Stimulated activated CD4-positive, alpha-beta T cell treated with anti-CD3 and anti-CD28 coated beads, Interleukin-12 subunit alpha, Interleukin-12 subunit beta, amount 100 ng/mL, for 48 hours (primary cell): ENCODE measurements at places on chromosomes 16 and 17.

- no peak for DNase-seq
Measured at GRCh38 chr16:29909391-29909790, 9.1 kb downstream of the ASPHD1 start.

DNA sequence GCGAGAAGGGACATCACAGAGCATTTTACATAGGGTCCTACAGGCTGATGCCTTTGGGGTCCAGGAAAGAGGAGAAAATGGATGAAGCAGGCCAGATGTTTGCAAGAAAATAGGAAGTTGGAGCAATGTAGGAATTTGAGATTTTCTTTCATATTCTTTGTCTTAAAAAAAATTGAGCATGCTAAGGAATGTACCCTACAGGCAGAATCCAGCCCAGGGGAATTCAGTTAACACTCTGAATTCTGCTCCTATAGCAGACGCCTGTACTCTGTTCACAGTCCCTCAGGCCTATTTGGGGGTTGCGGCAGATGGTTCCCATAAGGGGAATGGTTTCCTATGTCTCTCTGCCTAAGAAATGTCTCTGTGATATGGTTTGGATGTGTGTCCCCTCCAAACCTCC, 393.7 kb upstream of the C16orf82 start:
- DNase-seq, result no peak

DNA sequence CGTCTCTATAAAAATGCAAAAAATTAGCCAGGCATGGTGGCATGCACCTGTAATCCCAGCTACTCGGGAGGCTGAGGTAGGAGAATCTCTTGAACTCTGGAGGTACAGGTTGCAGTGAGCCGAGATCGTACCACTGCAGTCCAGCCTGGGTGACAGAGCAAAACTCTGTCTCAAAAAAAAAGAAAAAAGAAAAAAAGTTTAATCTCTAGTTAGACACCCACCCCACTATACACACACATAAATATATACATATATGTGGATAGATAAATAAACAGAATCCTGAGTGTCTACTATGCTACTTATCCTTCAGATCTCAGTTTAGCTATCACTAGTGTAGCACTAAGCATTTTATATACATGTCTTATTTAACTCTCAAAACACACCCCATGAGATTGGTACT, 18.7 kb downstream of the ITGAL start:
- DNase-seq, result no peak

GRCh38 chr16:28958216-28958615, 7.5 kb downstream of the NFATC2IP start:
- DNase-seq, result no peak

- no peak for DNase-seq
Measured at GRCh38 chr16:67329901-67330300, 3.3 kb downstream of the LRRC36 start.
